ENCODE measurements at places on chromosomes 1 and 21. TPM values are rescaled to one million over a fixed set of nuclear protein-coding genes. Genes with fewer than 3 reads are reported as not detected.

The NPHS2 gene
- total RNA-seq, result not detected

The IL22RA1 gene
- not detected for total RNA-seq

The SH2D2A gene
- total RNA-seq, result 63.5 TPM

The TRIM17 gene
- total RNA-seq, result 0.73 TPM

The AMY1C gene
- not detected for total RNA-seq

The ATP1A2 gene
- not detected for total RNA-seq

The TM2D1 gene
- total RNA-seq, result 32.0 TPM

The ACBD3 gene
- total RNA-seq, result 19.0 TPM

The RNASEL gene
- total RNA-seq, result 7.3 TPM

The HMGN1 gene
- 389 TPM for total RNA-seq

The KLHDC8A gene
- total RNA-seq, result not detected

The CCDC181 gene
- not detected for total RNA-seq

The JMJD4 gene
- 20.0 TPM for total RNA-seq

The TP53BP2 gene
- 33.4 TPM for total RNA-seq

The DNAJC28 gene
- total RNA-seq, result 0.58 TPM

The MR1 gene
- total RNA-seq, result 38.7 TPM

The TNFRSF8 gene
- total RNA-seq, result 6.5 TPM

The C1orf159 gene
- 22.0 TPM for total RNA-seq

The KNCN gene
- total RNA-seq, result not detected

The THAP3 gene
- total RNA-seq, result 19.5 TPM

The SPRR2E gene
- total RNA-seq, result not detected

Measured in activated CD4-positive, alpha-beta T cell treated with anti-CD3 and anti-CD28 coated beads, Interleukin-2, amount 10 ng/mL, durations not matched to agents 7 days and 5 days (primary cell).